ENCODE measurements at places on chromosomes 4 and X.

- DNase-seq = no peak
These were observed 347.4 kb upstream of the FGF13 start for GRCh38 chrX:139058831-139059495.

DNA sequence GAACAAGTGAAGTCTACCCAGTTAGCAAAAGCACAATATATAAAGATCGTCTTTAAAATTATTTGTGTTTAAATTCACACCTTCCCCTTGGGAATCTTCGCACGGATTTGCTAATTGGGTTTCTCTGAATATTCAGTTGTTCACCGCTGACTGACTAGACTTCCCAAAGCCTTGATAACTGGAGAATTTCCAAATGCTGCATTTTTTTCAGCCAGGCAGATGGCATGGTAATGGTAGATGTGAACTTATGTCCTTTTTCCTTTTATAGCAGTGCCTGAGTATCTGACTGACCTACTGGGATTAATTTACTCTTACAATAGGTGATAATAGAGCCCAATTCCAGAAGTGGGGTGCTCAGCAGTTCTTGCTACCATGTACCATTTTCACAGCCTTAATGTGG is 548.1 kb downstream of the PACRGL start:
- no peak for DNase-seq

DNA sequence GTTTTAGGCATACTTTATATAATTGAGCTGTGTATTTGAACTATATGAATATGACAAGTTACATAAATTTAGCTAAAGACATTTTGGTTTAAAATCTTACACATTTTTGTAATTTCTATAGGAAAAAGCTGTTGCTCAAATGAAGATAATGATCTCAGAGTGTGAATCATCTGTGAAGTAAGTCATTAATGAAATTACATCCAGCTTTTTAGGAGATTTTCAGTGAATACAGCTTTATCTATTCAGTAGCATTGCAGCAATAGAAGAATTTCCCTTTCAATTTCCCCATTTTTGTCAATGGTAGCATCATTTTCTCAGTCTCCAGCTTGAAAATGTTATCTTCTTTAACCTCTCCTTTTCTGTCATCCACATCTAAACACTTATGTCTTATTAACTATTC is 59.5 kb downstream of the CEP135 start:
- DNase-seq = no peak

DNA sequence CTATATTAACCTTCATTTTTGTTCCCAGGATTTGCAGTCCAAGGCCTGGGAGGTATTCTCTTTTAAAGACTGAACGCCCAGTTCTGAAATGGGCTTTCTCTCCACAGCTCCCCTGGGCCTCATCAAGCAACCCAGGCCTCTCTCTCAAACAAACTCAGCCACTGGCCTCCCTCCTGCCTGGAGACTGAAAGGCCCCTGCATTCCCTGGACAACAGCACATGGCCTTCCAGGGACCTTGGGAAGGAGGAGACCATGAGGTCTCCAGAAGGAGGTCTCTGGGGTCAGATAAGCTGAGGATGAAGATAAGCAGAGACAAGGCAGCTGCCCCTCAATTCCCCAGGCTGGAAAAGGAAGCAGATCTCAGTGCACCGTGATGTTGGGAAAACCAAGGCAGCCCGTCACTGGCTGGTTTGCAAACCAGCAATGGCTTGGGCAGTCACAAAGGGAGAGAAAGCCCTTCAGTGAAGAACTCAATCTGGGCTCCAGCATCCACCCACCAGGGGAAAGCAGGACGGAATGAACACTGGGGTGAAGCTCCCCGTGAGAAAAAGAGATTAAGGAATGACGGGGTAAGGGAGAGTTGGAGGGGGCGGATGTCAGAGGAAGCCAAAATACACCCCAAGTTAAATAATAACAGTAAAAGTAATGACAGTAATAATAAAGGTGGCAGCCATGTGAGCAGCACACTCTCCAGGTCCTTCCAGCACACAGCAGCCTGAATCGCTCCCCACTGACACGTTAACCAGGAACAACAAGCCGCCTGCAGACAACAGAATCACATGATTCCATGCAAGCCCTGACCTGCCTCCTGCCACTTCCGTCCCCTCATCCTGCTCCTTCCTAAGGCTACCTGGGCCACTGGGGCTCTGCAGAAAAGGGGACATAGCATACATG is 22.3 kb downstream of the AMOT start:
- DNase-seq = peak; percentile 5

GRCh38 chr4:38759113-38759789 is 23.5 kb downstream of the TLR10 start:
- peak; percentile 68 for DNase-seq

GRCh38 chrX:148984238-148984637 is 483.8 kb downstream of the AFF2 start:
- no peak for DNase-seq

GRCh38 chr4:71607780-71608677 is 175.8 kb downstream of the GC start:
- DNase-seq = peak; percentile 62

GRCh38 chr4:110005461-110006056 is 92.9 kb downstream of the EGF start:
- peak; percentile 62 for DNase-seq

GRCh38 chr4:183553601-183554345 is 48.9 kb downstream of the ING2 start:
- DNase-seq = no peak

GRCh38 chr4:121307445-121308327 is 73.1 kb downstream of the QRFPR start:
- DNase-seq = peak; percentile 86

- no peak for DNase-seq
These were observed 15.3 kb downstream of the COQ2 start for GRCh38 chr4:83269256-83269655.

DNA sequence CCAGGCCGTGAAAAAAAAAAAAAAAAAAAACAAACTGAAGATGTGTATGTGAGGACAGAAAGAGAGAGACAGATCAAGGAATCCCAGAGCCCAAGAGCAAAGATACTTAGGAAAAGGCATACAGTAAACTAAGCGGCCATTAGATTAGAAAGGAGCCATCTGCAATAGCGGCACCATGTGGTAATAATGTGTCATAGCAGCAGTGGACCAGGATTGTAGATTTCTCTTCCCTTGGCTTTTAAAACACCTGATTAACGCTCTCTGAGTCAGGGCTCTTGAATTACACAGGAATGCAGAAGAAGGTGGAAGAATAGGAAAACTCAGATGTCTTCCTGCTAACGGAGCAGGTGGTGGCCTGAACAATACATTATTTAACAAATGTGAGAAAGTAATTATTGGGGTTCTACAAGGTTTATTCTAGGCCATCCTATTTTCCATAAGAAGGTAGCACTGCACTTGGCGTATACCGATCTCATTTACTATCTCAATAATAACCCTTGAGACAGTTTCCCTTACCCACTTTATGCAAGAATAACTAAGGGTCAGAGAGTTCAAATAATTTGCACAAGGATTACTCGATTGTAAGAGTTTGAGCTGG is 182.7 kb downstream of the KCNIP4 start:
- peak; percentile 86 for DNase-seq

DNA sequence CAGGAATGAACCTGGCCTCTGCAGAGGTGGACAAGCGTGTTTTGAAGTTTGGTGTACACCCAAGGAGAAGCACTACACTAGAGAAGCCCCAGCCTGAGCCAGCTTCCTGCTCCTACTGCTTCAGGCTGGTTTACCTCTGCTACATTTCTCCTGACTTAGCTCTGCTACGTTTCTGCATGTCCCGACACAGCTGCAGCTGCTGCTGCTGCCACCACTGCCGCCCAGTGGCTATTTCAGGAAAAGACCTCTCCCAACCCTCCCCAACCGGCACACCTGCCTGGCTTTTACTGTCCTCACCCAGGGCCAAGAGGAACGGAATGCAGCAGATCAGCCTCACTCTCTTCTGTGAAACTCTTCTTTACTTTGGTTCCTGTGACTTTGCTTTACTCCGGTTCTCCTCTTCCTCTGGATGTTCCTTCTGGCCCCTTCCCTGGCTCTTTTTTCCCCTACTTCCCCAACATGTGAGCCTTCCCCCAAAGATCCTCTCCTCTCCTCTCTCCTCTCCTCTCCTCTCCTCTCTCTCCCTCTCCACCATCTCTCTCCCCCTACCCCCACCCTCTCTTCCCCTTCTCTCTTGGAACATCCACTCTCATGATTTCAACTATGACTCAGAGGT is 3.1 kb upstream of the P2RY4 start:
- peak; percentile 74 for DNase-seq

DNA sequence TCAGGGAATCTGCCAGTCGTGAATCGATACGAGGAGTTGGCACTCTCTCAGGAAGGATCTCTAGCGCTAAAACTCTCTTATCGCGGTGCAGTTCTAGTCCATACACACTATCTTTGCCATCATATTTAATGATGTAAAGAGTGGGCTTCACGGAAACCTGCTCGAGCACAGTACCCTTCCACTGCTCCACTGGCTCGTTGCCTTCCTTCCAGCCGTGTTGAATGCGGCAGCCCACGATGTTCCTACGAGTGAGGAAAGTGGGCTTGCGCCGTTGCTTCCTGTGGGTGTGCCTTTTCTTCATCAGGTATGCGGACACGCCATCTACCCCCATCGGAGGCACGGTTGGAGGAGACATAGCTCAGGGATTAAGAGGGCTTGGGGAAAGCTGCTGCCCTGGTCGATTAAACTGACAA is 661 bp downstream of the SPIN4 start:
- peak; percentile 53 for DNase-seq

DNA sequence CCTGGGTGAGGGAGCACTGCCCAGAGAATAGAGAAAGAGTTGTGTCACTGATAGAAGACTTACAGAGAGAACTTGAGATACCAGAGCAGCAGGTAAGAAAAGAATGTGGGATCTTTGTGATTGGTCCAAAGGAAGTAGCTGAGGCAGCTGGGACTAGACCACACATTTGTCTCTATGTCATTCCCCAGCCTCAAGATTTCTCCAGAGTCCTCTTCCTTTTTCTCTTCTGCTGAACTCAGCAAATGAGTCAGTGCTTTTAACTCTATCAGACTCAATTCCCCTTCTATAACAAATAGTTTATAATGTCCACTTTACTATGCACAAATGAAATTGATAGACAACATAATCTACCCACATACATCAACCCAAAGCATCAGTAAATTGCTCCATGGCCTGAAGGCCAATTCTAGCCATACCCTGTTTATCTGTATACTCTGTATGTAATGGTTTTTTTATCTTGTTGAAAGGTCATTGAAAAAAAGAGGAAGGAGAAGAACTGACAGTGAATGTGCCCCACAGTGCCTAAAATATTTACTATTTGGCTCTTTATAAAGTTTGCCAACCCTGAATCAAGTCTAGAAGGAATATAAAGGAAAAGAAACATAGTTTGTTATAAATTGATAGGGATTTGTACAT is 38.2 kb downstream of the ETDC start:
- DNase-seq = no peak

GRCh38 chrX:3129256-3129655 is 88.0 kb downstream of the ARSF start:
- no peak for DNase-seq

GRCh38 chr4:37439809-37440474 is 195.4 kb downstream of the NWD2 start:
- no peak for DNase-seq

DNA sequence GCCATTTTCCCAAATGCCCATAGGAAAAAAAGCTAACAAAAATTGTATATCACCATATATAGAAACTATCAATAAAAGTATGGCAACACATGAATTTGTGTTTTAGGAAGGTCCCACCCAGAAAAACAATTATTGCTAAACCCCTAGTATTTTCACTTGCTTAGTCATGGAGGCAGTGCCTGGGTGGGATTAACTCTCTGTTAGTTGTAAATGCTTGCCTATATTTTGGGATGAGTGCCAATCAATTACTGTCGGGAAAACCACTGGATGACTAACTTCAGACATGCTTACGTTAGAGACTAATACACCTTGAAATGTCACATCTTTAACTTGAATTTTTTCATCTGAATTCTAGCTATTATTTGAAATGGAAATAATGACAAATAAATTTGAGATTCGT is 33.9 kb downstream of the TMPRSS11A start:
- DNase-seq = no peak

DNA sequence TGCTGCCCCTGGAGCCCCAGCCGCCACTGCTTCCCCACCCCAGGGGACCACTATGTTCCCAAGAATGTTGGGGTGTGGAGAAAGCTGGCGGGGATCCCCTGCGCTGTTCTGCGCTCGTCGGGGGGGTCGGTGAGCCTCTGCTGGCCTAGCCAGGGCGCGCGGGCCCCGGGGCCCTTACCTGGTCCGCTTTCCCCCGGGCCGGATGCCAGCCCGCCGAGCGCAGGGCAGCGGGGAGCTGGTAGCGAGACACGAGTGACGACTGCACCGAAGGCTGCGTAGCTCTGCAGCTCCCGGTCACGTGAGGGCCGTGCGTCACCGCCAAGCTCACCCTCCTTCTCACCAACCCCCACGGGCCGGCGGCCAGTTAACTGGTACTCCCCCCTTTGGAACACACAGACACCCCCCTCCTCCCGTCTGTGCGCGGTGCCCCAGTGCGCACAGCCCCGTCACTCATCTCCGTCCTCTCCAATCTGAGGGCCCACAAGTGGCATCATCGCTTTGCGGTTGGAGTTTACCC is at the start of gene BEX1:
Gene BEX1, minus strand, starts transcription at position 254 of the 517 bp plus-strand sequence. CDS start 897 bp downstream, outside the sequence.
- DNase-seq = peak; percentile 76

DNA sequence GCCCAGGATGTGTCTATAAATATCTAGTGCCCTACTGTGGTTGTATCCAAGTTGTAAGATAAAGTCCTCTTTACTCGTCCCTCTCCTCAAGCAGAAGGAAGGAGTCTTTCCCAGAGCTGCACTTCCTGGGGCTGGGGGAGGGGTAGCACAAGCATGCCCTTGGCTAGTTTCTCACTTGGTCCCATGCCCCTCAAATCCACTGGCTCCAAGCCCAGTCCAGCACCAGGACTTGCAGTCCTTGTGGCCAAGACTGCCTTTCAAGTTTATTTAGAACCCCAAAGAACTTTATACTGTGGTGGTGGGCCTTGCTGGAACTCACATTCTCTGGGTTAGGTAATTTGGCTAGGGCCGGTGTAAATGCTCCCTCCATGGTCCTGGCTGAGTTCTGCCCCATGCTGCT is 43.2 kb upstream of the SLC10A4 start:
- peak; percentile 17 for DNase-seq

GRCh38 chr4:184094532-184095159 is 123.0 kb downstream of the ENPP6 start:
- DNase-seq = no peak

GRCh38 chrX:8988446-8988845 is 45.5 kb downstream of the FAM9B start:
- no peak for DNase-seq

DNA sequence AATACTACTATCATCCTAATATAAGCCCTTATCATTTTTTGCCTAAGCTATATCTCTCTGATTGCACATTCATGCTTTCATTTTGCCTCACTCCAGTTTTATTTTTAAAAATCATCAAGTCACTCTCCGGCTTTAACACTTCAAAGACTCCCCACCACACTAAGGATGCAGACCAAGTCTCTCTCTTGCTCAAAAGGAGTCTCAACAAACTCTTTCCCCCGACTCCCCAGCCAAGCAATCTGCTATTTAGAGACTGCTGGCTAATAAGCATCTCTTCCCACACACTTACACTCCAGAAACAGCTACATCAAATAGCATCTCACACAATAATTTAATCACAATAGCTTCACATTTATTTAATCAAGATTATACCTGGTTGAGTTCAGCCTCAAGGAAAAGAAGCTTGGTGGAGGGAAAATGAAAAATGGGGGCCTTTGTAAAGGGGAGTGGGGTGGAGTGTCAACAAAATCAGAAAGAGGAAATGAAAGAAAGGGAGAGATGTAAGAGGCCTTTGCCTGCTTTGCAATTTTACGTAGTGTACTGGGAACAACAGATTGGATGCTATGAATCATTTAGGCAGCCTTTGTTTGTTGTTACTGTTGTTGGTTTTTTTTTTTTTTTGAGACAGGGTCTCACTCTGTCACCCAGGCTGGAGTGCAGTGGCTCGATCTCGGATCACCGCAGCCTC is 104.1 kb upstream of the MCF2 start:
- no peak for DNase-seq

All from mesendoderm (in vitro differentiated cells).